Heart left ventricle (tissue), 16 donors: ENCODE measurements at places on chromosomes 1 and 21. TPM values are rescaled to one million over a fixed set of nuclear protein-coding genes. Genes with fewer than 3 reads are reported as not detected.
A peak's percentile ranks its signal among the peaks of the same experiment; 100 is the strongest.

- DNase-seq, result no peak
Measured at GRCh38 chr1:78607944-78608343, 12.3 kb upstream of the IFI44L start.

DNA sequence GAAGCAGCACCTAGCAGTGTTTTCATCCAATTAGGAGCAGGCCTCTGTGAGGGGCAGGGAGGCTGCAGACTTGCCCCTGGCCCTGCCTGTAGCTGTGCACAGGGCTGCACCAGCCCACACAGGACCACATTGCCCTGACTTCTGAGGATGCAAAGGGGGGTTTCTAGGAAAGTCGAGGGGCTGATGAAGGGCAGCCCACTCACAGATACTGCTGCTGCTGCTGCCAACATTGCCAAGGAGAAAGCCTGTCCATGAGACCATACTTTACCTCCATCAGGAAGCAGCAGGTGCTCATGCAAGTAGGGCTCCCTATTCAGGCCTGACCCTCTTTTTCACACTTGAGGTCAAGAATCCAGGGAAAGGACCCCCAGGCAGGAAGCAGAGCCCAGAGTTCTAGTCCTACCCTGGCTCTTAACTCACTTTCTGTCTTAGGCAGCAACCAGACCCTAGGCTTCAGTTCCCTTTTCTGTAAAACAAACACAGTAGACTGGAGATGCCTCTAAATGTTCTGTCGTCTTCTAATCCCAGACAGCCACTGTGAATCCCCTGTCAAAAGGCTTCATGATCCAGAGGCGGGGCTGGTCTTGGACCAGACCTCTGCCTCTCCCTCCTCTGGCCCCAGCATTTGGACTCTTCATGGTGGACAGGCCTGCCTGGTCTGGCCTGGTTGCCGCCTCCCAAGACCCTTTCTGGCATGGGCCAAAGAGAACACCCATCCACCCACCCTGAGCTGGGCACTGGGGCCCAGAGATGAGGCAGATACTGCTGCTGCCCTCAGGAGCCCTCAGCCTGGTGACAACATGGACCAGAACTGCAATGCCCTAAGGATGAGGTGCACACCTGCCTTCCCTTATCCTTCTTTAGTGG lies 120.2 kb downstream of the GLIS1 start:
- peak; percentile 4 for DNase-seq

- no peak for DNase-seq
Measured at GRCh38 chr1:226678251-226678650, 60.8 kb downstream of the ITPKB start.

The ANGPTL7 gene
- 0.15 TPM for polyA plus RNA-seq

The ACBD3 gene
- polyA plus RNA-seq, result 24.3 TPM

The HOOK1 gene
- polyA plus RNA-seq, result 1.8 TPM
